ENCODE measurements at places on chromosomes 2 and 18.

DNA sequence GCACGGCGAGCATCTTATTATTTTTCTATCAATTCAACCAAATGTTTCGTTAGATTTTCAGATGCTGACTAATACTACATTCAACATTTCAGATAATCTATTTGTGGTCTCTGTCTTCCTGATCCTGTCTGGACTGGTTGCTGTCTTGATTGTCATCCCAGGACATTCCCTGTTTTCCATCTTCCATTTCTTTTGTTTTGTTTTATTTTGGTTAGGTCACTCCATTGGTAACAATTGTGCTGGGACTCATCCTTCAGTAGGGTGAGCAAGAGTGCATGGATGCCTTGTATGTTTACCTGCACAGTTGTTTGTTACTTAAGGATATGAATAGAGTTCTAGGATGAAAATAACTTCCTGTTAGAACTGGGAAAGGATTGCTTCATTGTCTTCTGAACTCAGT lies 55.9 kb upstream of the ACYP2 start:
- DNase-seq = no peak

DNA sequence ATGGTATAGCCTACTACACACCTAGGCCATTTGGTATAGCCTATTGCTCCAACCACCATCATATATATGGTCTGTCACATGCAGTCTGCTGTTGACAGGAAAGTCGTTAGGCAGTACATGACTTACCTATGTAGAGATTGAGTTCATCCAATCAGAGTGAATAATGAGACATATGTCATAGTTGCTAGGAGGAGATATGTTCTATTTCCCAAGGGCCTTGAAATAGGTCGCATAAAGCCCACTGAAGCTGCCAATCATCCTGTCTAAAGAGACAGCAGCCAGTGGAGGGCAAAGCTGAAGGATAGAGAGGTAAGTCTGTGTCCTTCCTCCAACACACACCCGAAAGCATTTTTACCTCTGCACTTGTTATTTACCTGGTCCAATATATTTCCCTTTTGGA lies 263.4 kb downstream of the PTPRM start:
- no peak for DNase-seq

GRCh38 chr2:73685764-73686438 lies 43.7 kb upstream of the NAT8 start:
- no peak for DNase-seq

GRCh38 chr2:38654528-38655381 lies 11.2 kb upstream of the GALM start:
- no peak for DNase-seq

DNA sequence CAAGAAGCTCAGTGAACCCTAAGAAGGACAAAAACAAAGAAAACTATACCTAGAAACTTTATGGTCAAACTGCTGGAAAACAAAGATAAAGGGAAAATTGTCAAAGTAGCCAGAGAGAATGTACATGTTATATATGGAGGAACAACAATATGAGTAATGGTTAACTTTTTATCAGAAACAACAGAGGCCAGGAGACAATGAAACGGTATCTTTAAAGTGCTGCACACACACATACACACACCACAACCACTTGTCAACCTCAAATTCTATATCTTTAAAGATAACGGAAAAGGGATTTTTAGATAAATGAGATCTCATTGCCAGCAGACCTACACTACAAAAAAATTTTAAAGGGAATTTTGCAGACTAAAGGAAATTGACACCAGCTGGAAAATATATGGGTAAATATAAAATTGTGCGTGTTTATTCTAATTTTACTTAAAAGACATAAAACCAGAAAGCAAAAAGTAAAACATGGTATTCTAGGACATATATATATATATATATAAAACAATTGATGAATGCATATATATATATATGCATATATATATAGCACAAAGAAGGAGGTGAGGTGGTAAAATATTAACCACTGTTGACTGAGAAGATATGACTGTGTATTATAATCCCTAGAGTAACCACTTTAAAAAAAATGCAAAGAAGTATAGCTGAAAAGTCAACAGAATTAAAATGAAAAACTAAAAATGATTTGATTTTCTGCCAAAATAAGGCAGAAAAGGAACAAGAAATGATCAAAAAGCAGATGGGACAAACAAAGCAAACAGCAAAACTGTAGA lies 172.0 kb downstream of the SRBD1 start:
- no peak for DNase-seq

DNA sequence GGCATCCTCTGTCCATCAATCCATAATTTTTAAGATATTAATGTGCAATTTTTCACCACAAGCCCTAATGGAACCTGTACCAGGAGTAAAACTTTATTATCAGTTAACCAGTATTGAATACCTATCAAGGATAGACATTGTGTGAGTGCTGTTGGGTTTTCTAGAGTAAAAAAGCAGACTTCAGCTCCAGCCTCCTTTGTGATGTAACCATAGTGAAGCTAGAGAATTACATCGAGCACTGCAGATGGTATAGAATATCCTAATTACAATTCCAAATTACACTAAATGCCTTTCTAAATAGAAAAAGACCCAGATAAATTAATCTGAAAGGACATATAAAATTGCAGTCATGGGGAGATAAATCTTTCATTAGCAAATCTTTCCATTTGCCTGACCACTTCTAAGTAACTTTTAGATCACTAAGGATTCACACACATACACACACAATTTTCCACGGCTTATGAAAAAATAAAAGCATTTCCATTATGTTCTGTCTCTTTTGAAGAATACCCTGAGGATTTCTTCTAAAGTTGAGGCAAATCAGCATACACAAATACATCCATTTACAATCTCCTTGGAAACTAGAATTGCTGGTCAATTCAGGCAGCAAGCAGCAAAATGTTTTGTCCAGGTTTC lies 117.1 kb upstream of the TANK start:
- no peak for DNase-seq
